Activated CD4-positive, alpha-beta T cell treated with anti-CD3 and anti-CD28 coated beads, Interleukin-2, amount 50 U/mL, for 24 hours (primary cell): ENCODE measurements at places on chromosomes 16 and 17.
A peak's percentile ranks its signal among the peaks of the same experiment; 100 is the strongest.

DNA sequence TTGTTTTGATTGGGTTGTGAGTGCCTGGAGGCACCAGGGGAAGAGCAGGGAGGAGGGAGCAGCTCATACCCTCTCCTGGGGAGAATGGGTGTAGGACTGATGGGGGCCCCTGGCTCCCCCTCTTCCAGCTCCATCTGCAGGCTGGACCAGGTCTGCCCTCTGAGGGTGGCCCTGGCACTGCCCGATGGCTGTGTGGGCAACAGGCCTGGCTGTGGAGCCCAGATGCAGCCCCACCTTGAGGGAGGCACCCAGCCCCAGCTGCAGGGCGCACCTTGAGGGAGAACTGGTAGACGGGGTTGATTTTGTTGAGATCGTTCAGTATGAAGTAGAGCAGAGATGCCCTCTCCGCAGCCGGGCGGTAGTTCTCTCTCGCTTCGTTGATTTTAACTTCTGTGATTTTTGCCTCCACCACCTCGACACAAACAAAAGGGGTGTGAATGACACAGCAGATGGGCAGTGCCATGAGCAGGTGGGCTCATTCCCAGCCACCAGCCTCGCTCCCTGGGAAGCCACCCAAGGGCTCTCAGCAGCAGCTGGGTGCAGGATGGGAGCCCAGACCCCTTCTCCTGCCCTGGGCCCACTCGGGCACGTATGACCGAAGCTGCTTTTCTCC lies 71.6 kb downstream of the PGS1 start:
- no peak for DNase-seq

DNA sequence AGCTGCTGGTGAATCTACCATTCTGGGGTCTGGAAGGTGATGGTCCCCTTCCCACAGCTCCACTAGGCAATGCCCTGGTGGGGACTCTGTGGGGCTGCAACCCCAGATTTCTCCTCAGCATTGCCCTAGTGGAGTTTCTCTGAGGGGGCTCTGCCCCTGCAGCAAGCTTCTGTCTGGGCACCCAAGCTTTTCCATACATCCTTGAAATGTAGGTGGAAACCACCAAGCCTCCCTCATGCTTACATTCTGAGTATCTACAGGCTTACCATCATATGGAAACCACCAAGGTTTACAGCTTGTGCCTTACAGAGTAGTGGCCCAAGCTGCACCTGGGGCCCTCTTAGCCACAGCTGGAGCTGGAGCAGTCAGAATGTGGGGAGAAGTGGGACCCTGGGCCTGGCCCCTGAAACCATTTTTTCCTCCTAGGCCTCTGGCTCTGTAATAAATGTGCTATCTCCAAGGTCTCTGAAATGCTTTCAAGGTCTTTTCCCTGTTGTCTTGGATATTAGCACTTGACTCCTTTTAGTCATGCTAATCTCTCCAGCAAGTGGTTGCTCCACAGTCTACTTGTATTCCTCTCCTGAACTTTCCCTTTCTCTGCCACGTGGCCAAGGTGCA lies 19.6 kb upstream of the DLX3 start:
- DNase-seq = no peak

- DNase-seq = peak; percentile 6
Observed at GRCh38 chr17:4142107-4142900, 526 bp downstream of the ZZEF1 start.

- DNase-seq = no peak
Observed at GRCh38 chr17:68594552-68594951, 6.6 kb downstream of the FAM20A start.

- DNase-seq = no peak
Observed at GRCh38 chr16:19377864-19378263, 39.8 kb upstream of the TMC5 start.

- DNase-seq = no peak
Observed at GRCh38 chr16:85917012-85917411, 18.1 kb downstream of the IRF8 start.

DNA sequence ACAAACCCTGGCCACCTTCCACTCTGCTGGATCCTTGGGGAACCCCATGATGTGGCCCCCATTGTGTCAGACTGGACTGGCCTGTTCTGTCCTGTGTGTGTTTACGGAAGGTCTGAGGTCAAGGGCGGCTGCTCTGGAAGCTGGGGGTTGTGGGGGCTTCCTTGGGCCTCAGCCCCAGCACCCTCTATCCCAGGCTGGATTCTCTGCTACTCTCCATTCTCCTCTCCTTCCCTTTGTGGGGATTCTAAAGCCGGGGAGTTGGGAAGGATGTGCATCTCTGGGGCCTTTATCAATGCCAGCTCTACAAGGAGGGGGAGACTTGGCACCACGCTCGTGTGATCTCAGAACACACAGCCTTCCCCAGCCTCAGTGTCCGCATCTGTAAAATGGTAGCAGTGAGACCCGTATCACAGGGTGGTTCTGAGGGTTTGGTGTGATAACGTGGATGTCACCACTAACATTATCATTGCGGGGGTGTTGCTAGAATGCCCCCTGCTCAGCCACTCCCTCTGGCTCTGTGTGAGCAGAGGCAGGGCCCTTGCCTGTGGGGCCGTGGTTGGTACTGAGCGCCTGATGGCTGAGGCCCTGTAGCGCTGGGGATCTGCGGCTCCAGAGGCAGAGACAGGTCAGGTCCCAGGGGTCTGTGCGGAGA lies 18.1 kb downstream of the ADGRG1 start:
- DNase-seq = no peak

- no peak for DNase-seq
Observed at GRCh38 chr17:31596382-31597323, 205.2 kb downstream of the RAB11FIP4 start.

DNA sequence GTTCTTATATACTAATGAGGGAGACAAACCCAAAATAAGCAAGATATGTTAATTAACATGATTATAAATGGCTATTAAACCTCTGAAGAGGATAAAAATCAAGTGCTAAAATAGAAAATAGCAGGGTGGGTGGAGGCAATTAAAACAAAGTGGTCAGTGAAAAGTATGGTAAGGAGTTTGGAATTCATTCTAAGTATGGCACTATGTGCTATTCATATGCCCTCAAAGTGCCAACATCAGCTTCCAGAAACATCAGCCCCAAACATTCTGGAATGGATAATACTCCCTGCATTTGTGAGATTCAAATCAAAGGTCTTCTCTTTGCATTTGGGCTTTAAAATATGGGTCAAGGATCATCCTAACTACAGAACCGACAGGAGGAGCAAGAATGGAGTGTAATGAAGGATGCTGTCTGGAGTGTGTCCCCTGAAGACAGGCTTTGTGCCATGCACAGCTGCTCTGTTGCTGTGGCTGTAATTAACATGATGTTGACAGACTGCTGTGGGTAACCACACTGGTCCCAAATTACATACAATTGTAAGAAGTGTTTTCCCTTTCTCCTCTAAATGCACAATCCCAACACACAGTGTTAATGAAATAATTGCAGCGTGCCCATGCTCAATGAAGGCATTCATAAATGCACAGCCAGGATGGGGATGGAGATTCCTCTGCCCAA lies 93.1 kb downstream of the VAT1L start:
- no peak for DNase-seq

DNA sequence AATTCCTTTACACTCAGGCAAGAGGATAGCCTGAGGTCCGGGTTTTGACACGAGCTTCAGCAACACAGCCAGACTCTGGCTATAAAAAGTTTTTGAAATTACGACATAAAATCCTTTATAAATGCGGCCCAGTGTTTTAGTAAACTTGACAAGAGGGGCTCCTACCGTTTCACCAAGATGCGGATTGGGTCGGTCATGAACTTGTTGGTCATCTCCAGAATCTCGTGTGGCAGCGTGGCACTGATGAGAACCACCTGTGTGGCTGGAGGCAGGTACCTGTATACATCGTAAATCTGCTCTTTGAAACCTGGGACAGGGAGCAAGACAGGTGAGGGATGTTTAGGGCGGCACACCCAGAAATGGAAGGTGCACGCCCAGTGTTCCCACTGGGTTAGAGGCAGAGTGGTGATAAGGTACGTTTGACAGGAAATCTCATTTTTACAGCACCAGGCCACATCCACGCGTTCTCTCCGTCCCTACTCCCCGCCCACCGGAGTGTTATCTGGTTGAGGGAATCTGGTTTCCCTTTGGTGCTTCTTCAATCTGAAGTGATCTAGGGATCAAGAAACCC lies 8.0 kb downstream of the EIF4A3 start:
- DNase-seq = no peak

DNA sequence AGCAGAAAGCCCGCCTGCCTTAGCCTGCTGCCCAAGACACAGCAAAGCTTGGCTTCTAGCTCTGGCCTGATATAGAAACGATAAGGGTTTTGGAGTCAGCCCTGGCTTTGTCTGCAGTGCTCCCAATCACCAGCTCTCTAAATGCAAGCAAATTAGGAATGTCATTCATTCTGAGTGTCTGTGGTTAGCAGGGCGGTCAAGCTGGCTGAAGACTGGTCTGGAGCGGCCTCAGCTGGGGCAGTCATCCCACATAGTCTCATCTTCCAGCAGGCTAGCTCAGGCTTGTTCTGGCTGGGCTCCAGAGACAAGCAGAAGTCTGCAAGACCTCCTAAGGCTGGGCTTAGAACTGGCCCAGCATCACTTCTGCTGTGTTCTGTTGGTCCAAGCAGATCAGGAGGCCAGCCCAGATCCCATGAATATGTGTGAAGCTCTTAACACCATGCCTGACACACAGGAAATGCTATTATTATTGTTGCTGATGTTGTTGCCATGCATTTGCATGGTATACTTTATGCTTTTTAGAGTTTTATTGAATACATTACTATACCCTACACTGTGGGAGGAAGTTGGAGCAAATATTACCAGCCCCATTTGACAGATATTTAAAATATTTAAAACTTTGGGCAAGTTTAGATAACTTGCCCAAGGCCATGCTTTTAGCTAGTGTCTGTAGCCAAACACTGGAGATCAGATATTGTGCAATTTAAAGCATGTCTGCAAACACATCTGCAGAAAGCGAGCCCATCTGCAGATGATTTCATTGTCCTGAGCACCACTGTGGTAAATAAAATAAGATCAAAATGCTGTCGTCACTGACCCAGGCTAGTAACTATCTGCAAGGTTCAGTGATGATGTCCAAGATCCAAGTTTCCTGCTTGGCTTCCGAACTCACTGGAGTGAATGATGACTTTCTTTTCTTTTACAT lies 24.8 kb downstream of the TMC7 start:
- no peak for DNase-seq

GRCh38 chr17:33055746-33056145 lies 64.1 kb downstream of the SPACA3 start:
- DNase-seq = no peak

DNA sequence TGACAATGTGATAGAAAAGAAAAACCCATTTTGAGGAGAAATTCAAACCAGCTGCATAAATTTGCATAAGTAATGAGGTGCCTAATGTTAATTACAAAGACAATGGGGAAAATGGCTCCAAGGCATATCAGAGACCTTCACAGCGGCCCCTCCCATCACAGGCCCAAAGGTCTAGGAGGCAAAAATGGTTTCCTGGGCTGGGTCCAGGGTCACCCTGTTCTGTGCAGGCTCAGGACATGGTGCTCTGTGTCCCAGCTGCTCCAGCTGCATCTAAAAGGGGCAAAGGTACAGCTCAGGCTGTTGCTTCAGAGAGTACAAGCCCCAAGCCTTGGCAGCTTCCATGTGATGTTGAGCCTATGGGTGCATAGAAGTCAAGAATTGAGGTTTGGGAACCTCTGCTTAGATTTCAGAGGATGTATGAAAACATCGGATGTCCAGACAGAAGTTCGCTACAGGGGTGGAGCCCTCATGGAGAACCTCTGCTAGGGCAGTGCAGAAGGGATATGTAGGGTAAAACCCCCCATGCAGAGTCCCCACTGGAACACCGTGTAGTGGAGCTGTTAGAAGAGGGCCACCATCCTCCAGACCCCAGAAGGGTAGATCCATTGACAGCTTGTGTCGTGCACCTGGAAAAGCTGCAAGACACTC lies 40.6 kb downstream of the IKZF3 start:
- DNase-seq = no peak

DNA sequence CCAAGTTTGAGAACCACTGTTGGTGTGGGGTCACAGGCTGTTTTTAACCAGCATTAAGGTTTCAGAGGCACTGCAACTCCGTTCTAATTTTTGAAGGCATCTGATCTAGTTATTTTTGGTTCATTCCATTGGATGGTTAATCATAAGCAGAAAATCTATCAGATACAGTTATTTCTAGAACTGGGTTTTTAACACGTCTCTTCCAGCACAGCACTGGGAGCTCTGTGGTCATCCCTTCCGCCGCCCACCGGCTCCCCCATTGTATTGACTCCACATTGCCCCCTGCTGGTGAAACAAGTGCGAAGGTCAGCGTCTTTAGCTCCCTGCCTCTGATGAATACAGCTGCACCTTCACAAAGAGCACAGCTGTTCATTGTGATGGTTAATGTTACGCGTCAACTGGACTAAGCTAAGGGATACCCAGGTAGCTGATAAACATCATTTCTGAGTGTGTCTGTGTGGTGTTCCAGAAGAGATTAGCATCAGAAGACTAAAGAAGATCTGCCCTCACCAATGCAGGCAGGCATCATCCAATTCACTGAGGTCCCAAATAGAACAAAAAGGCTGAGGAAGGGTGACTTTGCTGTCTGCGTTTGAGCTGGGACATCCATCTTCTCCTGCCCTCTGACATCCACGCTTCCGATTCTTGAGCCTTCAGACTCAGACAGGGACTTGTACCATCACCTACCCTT lies 8.5 kb downstream of the CCL18 start:
- DNase-seq = peak; percentile 41

- no peak for DNase-seq
Observed at GRCh38 chr17:55200904-55201303, 63.9 kb upstream of the HLF start.

DNA sequence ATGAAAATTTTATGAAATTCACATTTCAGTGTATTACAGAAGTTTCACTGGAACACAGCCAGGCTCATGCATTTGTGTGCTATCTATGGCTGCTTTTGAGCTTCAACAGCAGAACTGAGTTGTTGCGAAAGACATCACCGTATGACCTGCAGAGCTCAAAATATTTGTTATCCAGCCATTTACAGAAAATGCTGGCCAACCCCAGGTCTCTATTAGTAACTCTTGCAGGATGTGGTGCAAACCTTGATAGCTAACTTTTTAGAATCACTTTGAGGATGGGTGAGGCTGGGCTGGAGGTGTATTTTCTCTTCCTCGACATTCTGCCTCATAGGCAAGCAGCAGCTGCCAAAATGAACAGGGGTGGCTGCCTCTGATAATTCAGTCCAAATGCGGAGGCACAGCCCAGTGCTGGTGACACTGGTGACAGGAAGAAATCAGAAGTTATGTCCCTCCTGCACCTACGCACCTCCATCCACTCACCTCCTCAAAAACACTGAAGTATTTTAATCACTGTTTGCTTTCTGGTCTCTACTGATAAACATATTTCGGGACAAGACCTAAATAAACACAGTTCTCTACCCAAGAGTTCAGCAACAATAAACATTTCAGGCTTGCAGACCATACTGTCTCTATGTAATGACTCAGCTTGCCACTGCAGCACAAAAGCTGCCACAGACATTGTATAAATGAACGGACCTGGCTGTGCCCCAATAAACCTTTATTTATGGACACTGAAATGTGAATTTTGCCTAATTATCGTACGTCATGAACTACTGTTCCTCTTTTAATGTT lies 28.5 kb downstream of the ARHGAP17 start:
- no peak for DNase-seq
